ENCODE measurements at places on chromosomes 6 and 20. TPM values are rescaled to one million over a fixed set of nuclear protein-coding genes. Genes with fewer than 3 reads are reported as not detected.

The MCCD1 gene
- not detected for total RNA-seq

The SLC22A2 gene
- not detected for total RNA-seq

The MEI4 gene
- not detected for total RNA-seq

The OR2H2 gene
- total RNA-seq, result not detected

The TGM2 gene
- 1.5 TPM for total RNA-seq

GRCh38 chr6:68008445-68008844, 626.6 kb upstream of the ADGRB3 start:
- no peaks in the 10 kb centered on the region for H3K27me3 ChIP-seq
- H3K36me3 ChIP-seq, result no peaks in the 10 kb centered on the region

DNA sequence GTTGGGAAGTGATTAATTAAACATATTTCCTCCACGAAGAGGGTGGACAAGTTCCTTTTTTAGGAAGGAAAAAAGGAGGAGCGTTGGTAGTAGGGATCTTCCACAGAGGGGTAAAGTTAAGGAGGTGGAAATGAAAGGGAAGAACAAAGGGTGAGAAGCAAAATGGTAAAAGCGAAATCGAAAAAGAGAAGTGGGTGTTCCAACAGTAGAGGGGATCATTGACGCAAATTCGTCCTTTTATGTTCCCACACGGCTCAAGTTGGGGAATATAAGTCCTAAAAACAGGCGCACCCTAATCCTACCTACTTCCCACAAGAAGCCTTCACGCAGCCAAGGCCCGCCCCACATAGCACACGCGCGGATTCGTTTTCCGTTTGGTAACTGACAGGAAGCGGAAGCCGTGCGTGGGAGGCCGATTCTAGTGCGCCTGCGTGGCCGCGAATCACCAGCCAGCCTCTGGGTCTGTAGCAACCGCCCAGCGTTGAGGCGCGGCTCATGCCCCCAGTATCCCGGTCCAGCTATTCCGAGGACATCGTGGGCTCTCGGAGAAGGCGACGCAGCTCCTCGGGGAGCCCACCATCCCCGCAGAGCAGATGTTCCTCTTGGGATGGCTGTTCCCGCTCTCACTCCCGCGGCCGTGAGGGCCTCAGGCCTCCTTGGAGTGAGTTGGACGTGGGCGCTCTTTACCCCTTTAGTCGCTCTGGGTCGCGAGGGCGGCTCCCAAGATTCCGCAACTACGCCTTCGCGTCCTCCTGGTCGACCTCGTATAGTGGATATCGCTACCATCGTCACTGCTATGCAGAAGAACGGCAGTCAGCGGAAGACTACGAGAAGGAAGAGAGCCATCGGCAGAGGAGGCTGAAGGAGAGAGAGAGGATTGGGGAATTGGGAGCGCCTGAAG, at the start of gene NKAPL:
Gene NKAPL (plus strand): TSS at position 421 of the 901 bp plus-strand sequence. CDS start 75 bp downstream, at position 496.
- H3K4me1 ChIP-seq, result no peaks in the 10 kb centered on the region
- H3K4me3 ChIP-seq, result no peak within 1 kb of the TSS
- no peaks in the 10 kb centered on the region for H3K36me3 ChIP-seq
- DNase-seq, result no peak
- H3K27ac ChIP-seq, result no peak within 1 kb of the TSS

DNA sequence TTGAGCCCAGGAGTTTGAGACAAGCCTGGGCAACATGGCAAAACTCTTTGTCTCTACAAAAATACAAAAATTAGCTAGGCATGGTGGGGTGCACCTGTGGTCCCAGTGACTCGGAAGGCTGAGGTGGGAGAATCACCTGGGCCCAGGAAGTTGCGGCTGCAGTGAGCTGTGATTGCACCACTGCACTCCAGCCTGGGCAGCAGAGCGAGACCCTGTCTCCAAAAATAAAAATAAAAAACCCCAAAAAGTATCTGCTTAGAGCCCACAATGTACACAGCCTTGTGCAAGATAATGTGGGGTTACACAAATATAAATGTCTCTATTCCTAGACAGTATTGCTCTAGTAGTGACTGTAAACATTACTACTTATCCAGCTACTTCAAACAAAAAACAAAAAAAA, 5.9 kb downstream of the ESF1 start:
- DNase-seq, result no peak
- H3K27me3 ChIP-seq, result no peaks in the 10 kb centered on the region
- peaks cover 41% of the 10 kb centered on the region for H3K4me1 ChIP-seq
- H3K4me3 ChIP-seq, result no peak overlapping the region
- H3K27ac ChIP-seq, result no peak overlapping the region
- H3K36me3 ChIP-seq, result peaks cover 59% of the 10 kb centered on the region

GRCh38 chr6:158161566-158162254, 6.4 kb downstream of the SERAC1 start:
- no peaks in the 10 kb centered on the region for H3K27me3 ChIP-seq
- H3K4me3 ChIP-seq, result no peak overlapping the region
- DNase-seq, result no peak
- no peak overlapping the region for H3K27ac ChIP-seq
- peaks cover 31% of the 10 kb centered on the region for H3K4me1 ChIP-seq

GRCh38 chr6:118313208-118313607, 234.9 kb upstream of the PLN start:
- H3K27ac ChIP-seq, result no peak overlapping the region
- H3K4me3 ChIP-seq, result no peak overlapping the region
- H3K27me3 ChIP-seq, result no peaks in the 10 kb centered on the region
- no peaks in the 10 kb centered on the region for H3K4me1 ChIP-seq
- no peak for DNase-seq

DNA sequence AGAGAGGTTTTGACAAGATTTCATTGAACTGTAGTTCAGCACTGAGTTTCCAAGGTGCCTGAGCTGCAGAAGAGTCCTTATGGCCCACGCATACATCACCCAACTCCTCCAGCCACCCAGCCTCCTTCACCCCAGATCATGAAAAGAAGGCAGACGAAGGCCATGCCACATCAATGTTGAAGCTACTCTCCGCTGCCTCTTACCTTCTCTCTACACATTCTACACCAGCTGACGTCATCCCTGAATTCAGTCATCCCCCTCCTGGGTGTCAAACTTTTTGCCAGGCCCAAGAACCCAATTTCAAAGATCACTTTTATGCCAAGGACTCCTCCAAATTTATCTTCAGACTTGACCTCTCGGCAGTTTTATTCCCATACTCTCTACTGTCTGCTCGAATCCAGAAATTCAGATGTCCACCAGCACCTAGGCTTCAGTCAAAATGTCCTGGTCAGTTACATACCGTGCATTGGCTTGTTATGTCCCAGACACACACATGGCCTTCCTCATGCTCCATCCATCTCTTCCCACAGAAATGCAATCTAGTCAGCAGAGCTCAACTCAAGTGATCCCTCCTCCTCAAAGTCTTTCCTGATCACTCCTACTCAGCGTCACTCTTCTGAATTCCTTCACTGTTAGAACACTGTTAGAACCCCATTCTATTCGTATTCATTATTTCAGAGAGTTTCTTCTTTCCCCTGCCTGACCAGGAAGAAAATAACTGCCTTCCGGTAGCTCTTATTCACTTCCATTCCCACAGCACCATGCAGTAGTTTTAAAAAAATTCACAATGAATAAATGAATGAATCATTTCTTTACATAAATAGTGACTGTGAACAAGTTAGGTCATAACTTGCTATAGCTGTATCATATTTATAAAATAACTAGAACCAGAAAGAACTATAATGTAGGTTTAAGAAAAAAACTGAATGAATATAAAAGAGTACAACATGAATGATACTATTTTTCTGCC, 11.5 kb downstream of the ATXN1 start:
- H3K27me3 ChIP-seq, result no peaks in the 10 kb centered on the region
- no peaks in the 10 kb centered on the region for H3K36me3 ChIP-seq
- no peak for DNase-seq

- peaks cover 22% of the 10 kb centered on the region for H3K4me1 ChIP-seq
- H3K4me3 ChIP-seq, result no peak overlapping the region
- H3K36me3 ChIP-seq, result peaks cover 50% of the 10 kb centered on the region
- DNase-seq, result no peak
- no peak overlapping the region for H3K27ac ChIP-seq
Observed at GRCh38 chr20:16732506-16733152, 2.8 kb downstream of the SNRPB2 start.

GRCh38 chr20:1440024-1440423, 26.6 kb downstream of the NSFL1C start:
- peaks cover 17% of the 10 kb centered on the region for H3K36me3 ChIP-seq
- no peak overlapping the region for H3K27ac ChIP-seq
- H3K4me1 ChIP-seq, result peaks cover 2% of the 10 kb centered on the region
- DNase-seq, result peak; percentile 50

DNA sequence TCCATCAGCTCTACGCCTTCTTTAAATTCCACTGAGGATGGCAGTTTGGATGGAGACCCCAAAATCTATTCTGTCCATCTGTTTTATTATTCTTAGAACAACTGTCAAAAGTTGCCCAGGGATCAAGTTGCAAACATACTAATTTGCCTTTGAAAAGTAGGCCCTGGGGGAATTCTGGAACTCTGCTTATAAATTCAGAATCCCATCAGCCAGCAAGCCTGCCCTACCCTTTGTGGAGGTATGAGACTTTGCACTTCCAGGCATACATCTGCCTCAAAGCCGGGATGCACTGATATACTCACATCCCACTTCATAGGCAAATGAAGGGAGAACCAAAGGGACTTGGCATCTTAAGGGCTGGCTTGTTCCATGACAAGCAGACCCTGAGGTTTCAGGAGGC, 93.6 kb downstream of the INSM1 start:
- H3K36me3 ChIP-seq, result peaks cover 6% of the 10 kb centered on the region
- peaks cover 9% of the 10 kb centered on the region for H3K4me1 ChIP-seq
- H3K4me3 ChIP-seq, result no peak overlapping the region
- no peak overlapping the region for H3K27ac ChIP-seq

- peak overlapping the region; percentile 77 for H3K27ac ChIP-seq
- H3K4me3 ChIP-seq, result no peak overlapping the region
- DNase-seq, result no peak
- H3K4me1 ChIP-seq, result peaks cover 65% of the 10 kb centered on the region
- no peaks in the 10 kb centered on the region for H3K27me3 ChIP-seq
- peaks cover 62% of the 10 kb centered on the region for H3K36me3 ChIP-seq
Observed at GRCh38 chr20:31707994-31708735, 14.5 kb downstream of the BCL2L1 start.

- no peak overlapping the region for H3K4me3 ChIP-seq
- DNase-seq, result no peak
- H3K4me1 ChIP-seq, result no peaks in the 10 kb centered on the region
- peaks cover 76% of the 10 kb centered on the region for H3K27me3 ChIP-seq
- no peaks in the 10 kb centered on the region for H3K36me3 ChIP-seq
Observed at GRCh38 chr20:58938078-58938477, 43.0 kb upstream of the NELFCD start.

- no peaks in the 10 kb centered on the region for H3K27me3 ChIP-seq
- H3K4me1 ChIP-seq, result peaks cover 40% of the 10 kb centered on the region
- no peak overlapping the region for H3K4me3 ChIP-seq
- peaks cover 5% of the 10 kb centered on the region for H3K36me3 ChIP-seq
- DNase-seq, result peak; percentile 65
Observed at GRCh38 chr6:133705066-133705465, 183.8 kb upstream of the TCF21 start.

All from MCF 10A (cell line).